Lower lobe of right lung (tissue), 2 donors: ENCODE measurements at places on chromosomes 12 and 14. TPM values are rescaled to one million over a fixed set of nuclear protein-coding genes. Genes with fewer than 3 reads are reported as not detected.

The KRT77 gene
- not detected for total RNA-seq

The AQP6 gene
- 0.09 TPM for total RNA-seq

The TMPRSS12 gene
- total RNA-seq, result not detected

The CACNA1C gene
- total RNA-seq, result 8.4 TPM

The OR6C74 gene
- not detected for total RNA-seq

The TAS2R42 gene
- not detected for total RNA-seq

The COX14 gene
- total RNA-seq, result 68.0 TPM

The KSR2 gene
- 1.0 TPM for total RNA-seq

The LALBA gene
- total RNA-seq, result not detected

The CEBPE gene
- total RNA-seq, result 0.32 TPM

The INSM2 gene
- total RNA-seq, result not detected

The FERMT2 gene
- total RNA-seq, result 86.0 TPM
